Stimulated activated CD4-positive, alpha-beta T cell treated with anti-CD3 and anti-CD28 coated beads, Interleukin-2, amount 100 ng/mL, for 24 hours (primary cell): ENCODE measurements at places on chromosomes 7 and 10.

DNA sequence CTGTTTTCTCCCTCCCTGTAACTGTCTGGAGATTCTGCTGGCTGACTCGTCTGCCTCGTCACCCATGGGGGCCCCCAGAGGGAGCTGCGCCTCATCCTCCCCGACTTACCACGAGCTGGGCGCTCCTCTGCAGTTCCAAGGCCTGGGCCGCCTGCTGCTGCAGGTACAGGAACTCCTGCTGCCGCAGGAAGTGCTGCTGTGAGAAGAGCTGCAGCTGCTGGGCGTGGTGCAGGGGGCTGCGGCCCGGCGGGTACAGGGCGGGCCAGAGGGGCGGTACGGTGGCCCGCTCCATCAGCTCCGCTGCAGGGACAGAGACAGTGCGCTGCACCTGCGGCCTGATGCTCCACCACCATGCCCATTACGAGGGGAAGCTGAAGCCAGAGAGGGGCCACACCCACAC lies 47.7 kb downstream of the TNRC18 start:
- DNase-seq: no peak

DNA sequence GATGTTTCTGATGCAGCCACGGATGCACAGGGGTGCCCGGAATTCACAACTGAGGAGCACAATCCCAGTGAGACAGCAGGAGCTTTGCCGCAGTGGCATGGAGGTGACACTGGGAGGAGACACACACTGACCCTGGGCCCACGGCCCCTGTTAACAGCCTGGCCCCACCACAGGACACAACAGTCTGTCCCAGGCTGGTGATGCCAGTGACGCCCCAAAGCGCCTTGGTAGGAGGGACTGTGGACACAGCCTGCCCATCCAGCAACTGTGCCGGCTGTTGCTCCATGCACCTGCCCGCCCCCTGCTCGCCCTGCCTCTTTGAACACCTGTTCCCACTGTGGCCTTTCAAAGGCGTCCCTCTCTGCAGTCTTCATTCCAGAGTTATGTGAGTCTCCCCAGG lies 49.8 kb downstream of the KLF6 start:
- DNase-seq: no peak

DNA sequence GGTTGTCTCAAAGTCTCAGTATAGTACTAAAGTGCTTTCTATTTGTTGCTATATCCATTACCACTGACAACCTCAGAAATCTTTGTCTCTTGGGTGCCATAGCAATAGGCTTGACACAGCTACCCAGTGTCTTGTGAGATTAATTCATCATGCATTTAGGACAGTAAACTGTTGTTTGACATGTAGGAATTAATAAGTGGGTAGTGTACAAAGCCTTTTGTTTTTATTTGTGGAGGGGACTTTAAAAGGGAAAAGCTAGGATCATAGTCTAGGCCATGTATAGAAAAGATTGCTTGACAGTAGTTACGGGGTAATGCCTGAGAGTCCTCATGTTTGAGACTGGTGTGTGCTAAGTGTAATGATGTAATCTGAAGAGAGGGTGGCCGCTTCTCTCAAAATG lies 102.6 kb upstream of the AGR3 start:
- no peak for DNase-seq

- DNase-seq: no peak
Observed at GRCh38 chr10:75261813-75262705, 26.3 kb upstream of the COMTD1 start.

- DNase-seq: no peak
Observed at GRCh38 chr7:138468244-138469123, 8.4 kb downstream of the TRIM24 start.

GRCh38 chr10:64977915-64978314 lies 1456.7 kb downstream of the REEP3 start:
- no peak for DNase-seq

DNA sequence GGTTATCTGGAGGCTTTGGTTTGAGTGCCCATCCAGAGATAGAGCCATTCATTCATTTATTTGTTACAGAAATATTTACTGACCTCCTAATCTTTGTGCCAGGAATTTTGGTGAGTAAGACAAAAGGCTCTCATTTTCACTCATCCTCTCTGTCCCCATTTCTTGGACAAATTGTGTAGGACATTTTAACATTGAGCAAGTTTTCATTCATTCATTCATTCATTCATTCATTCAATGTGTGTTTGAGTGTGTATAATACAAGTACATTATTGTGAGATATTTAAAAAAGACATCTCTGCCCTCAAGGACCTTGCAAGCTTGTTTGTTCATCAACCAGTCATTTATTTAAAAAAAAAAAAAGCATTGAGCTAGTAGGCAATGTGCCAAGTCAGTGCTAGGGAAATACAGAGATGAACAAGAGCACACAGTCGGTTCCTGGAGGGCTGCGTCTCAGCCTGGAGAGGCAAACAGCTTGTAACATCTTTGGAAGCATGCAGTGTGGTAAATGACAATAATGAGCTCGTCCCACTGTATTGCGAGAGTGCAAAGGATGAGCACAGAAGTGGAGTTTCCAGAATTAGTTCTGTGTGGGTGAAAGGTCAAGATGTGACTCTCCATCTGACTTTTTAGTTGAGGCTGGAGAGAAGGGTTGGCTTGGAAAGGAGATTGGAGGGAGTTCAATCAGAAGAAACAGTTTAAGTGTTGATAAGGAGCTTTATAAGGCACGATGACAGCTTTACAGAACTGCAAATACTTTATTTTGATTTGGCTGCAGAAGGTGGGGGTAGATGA lies 50.5 kb upstream of the HBP1 start:
- no peak for DNase-seq

GRCh38 chr7:82291931-82292330 lies 151.6 kb downstream of the CACNA2D1 start:
- DNase-seq: no peak

DNA sequence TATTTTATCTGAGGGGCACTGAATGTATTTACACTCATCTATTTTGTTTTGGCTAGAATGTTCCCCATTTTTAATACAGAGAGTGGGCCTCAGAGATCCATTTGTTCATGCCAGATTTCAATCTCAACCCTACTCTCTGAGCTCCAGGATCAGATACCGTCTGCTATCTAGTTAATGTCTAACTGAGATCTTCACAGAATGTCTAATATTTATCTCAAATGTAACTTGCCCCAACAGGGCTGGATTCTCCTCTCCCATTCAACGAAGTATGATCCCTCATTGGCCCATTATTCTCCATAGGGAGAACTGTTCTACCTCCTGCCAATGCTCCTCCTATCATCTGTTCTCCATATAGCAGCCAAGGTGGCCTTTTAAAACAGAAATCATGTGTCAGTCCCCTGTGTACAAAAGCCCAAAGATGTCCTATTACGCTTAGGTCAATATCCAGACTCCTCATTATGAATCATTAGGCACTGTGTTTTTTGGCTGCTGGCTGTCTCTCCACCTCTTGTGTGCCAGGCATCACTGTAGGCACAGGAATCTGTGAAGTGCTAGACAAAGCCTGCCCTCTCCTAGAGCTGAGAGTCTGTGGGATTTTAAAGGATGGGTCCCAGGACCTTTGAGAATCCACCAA lies 169.3 kb upstream of the AGK start:
- DNase-seq: no peak

GRCh38 chr10:70418229-70418628 lies 14.3 kb downstream of the EIF4EBP2 start:
- no peak for DNase-seq

- no peak for DNase-seq
Observed at GRCh38 chr10:45408421-45409319, 34.7 kb downstream of the ALOX5 start.

- DNase-seq: no peak
Observed at GRCh38 chr7:111855161-111855841, 293.0 kb upstream of the IMMP2L start.

DNA sequence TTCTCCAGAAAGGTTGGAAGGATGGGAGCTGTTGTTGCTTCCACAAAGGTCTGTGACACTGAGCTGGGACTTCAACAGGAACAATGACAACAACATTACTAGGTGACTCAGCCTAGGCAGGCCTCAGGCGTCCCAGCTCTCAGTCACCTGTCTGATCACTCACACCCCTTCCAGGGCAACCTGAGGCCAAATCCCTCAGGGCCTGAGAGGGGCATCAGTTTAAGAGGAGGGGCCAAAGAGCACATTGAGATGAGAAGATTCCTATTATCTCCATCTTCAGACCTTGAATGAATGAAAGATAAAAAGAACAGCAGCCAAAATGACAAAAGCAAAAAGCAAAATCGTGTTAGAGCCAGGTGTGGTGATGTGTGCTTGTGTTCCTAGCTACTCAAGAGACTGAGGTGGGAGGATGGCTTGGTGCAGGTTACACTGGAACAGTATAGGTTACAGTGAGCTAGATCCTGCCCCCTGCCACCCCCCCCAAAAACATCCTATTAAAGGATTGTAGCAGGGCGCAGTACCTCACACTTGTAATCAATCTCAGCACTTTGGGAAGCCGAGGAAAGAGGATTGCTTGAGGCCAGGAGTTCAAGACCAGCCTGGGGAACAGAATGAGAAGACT lies at the start of gene ATG9B:
Gene ATG9B, minus strand, starts transcription at position 60 of the 622 bp plus-strand sequence. CDS start 71 bp downstream, outside the sequence.
- DNase-seq: no peak

- no peak for DNase-seq
Observed at GRCh38 chr7:48839108-48839507, 85.2 kb upstream of the CDC14C start.

DNA sequence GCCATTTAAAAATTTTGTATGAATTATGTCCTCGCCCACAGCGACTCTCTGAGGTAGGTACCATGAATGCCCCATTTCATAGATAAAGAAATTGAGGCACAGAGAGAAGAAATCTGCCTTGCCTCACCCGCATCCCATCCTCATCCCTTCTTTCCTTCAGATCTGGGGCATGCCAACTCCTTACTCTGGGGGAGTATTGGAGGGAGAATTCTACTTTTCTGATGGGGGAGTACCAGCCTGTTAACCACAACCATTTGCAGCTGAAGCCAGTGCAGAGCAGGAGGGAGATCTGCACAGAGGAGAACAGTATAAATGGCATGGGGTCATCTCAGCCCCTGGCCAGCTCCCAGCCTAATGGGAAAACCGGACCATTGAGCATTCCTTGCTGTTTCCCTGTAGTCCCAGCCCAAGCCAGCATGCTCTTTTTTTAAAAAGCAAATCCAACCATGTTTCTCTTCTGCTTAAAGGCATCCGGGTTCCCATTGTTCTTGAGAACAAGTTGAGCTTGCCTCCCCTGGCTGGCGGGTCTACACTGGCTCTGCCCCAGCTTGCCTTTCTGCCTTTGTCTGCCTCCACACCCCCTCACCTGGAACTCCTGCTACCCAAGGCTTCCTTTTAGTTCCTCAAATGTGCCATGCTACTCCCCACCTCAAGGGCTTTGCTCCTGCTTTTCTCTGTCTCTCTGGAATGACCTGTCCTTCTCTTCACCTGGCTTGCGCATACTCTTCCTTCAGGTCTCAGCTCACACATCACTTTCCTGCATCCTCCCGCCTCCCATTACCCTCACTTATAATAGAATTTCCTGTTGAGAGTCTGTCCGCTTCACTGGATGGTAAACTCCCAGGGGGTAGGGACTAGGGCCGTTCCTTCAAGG lies 8.8 kb upstream of the ZNF503 start:
- no peak for DNase-seq

GRCh38 chr7:80725181-80725611 lies 86.8 kb downstream of the CD36 start:
- DNase-seq: no peak
